Putamen (tissue), 1 donor: ENCODE measurements at places on chromosomes 5 and 9.

- DNase-seq, result no peak
Measured at GRCh38 chr5:179171816-179172745, 111.9 kb downstream of the ZNF354C start.

DNA sequence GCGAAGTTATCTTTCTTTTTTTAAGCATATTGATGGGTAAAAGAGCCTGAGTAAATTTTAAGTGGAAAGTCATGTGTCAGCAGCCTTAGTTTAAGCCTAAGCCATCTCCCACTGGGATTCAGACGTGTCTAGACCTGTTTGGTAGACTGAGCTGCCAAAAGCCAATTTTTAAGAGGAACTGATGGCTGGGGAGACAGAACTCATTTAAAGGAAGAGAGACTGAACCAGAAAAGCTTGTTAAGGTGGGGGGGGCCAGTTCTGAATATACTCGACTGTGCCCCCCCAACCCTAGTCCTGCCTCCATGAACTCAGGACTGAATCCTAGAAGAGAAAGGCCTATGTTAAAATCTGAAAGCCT lies 58.3 kb upstream of the PLPP1 start:
- DNase-seq, result no peak

GRCh38 chr5:159409801-159410200 lies 79.5 kb upstream of the IL12B start:
- no peak for DNase-seq

DNA sequence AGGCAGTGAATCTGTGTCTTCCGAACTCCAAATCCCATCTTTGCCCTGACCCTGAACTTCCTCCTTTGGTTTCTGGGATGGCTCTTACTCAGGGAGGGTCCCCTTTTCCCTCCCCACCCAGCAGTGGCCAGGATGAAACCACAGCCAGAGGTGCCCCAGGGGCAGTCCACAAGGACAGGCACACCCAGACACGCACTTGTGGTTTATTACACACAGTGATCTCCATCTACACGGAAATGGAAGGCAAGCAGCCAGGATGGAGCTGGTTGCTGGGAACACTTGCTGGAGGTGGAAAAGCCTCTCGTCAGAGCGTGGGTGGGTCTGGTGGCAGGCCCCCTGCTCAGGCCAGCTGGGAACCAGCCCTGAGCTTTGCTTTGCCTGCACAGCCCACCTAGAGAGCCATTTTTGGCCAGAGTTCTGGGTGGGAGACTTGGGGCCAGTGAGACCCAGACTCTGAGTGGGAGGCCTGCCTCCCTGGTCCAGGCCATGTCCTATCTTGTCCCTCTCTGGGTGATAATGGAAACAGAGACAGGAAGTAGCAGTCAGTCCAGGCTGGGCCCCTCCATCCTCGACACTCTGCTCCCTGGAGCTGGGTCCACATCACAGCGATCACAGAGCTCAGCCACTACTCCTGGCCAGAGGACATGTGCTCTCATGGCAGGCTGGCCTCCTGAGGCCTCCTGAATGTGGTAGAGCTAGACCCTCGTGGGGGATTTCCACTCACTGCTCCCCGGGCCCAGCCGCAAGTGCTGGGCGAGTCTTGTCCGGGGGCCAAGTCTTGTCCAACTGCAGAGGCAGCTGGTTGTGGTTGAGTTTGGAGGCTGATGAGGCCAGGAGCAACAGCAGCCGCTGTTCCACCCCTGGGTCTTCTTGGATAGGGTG lies 5.1 kb upstream of the PHYKPL start:
- no peak for DNase-seq

DNA sequence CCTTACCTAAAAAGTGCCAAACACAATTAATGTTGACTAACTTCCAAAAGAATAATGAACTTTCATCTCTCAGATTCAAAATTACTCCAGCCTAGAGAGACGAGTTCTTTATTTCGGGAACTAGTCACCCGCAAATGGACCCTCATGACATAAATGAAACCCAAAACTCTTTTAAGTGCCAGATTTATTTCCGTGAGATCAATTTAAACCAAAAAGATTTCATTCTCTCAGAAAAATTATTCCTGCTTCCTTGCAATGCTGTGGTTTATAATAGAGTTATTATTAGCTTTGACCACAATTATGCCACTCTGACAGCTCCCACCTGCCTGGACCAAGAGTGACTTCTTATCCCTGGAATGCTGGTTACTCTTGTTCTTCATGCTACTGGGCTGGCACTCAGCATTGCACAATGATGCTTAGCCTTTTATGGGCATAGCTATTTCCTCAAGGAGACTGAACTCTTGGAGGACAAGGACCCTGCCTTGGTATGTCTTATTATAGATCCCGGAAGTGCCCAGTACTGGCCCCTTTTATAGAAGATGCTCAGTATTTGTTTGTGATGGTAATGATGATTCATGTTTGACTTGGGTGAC lies 183.5 kb downstream of the SNX18 start:
- no peak for DNase-seq

DNA sequence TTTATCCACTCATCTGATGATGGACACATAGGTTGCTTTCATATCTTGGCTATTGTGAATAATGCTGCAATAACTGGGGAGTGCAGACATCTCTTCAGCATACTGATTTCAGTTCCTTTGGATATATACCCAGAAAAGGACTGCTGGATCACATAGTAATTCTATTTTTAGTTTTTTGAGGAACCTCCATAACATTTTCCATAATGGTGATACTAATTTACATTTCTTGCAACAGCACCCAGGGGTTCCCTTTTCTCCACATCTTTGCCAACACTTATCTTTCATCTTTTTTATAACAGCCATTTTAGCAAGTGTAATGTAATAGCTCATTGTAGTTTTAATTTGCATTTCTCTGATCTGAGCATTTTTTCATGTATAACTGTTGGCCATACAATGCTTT lies 34.1 kb upstream of the NR4A3 start:
- DNase-seq, result no peak

DNA sequence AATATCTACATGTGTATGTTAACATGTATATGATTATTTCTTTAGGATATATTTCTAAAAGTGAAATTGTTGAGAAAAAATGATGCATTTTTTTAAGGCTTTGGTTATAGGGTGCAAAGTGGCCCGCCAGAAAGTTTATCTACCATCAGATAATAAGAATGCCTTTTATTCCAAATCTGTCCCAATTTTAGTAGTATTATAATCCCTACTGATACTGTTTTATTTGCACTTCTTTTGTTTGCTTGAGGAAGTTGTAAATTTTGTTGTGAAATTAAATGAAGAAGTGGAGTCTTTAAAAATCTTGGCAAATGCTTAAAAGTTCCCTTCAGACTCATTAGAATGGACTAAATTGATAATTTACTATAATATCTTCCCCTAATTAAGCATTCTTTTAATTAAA lies 73.0 kb downstream of the NIPBL start:
- no peak for DNase-seq

GRCh38 chr5:166340039-166340438 lies 1951.4 kb upstream of the WWC1 start:
- DNase-seq, result no peak

GRCh38 chr9:116250891-116251290 lies 97.3 kb downstream of the PAPPA start:
- DNase-seq, result no peak

- no peak for DNase-seq
Measured at GRCh38 chr9:107455425-107456135, 34.0 kb downstream of the KLF4 start.

DNA sequence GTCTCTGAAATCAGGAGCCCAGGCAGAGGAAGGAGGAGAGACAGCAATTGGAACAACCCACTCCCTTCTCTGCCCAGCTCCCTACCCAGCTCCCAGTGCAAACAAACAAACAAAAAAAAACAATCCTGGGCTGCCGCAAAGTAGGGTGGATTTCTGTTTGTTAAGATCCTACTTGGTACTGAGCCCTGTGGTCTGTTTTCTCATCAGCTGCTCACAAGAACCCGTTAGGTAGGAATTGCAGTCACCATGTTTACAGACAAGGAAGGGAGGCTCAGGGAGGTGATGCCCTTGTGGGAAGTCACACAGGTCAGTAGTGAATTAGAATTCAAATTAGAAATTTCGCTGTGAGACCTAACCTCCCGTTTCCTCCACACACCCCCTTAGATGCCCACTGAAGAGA lies 128.8 kb upstream of the RAD23B start:
- no peak for DNase-seq

DNA sequence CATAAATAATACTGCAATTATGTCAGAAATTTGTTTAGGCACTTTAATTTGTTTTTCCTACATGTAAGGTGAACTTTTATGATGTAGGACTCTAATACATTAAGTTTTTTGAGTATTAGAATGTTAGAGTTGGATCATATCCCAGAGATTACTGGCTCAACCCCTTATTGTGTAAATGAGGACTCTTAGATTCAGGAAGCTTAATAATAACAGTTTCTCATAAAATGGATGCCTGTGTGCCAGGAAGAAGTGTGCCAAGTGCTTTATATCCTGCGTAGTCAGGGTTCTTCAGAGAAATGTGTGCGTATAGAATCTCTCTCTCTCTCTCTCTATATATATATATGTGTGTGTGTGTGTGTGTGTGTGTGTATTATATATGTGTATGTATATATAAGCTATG lies 388.5 kb downstream of the CAAP1 start:
- DNase-seq, result no peak

DNA sequence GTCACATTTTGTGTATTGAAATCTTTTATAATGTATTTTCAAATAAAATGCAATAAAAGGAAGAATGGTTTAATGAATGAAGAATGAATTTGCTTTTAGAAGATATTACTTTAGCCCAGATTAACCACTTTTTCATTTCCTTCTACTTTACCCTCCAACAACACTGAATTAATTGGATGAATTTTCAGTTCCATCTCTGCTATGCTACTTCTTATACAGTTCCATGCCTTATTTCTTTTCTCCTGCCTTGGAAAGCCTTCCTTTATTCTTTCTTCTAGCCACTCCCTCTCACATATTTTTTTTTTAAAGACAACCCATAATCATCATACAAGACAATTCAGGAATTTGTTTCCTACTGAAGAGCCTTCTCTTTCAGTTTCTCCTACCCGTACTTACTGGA lies 296.6 kb upstream of the TNC start:
- no peak for DNase-seq

DNA sequence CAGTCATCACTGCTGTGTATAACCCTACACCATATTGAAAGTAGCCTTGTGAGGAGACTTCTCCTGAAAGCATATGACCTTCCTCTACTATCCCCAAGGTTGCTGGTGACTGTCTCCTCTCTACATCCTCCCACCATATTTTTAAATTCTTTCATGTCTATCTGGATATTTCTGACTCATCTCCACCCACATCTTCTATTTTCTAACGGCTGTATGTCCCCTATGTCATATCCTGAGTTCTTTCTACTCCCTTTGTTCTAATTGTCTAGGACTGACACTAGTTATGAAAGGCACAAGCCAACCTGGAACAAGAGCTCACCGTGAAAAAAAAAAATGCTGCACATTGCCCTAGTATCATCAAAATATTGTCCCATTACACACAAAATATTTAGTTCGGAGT lies 218.3 kb upstream of the ZNF462 start:
- DNase-seq, result peak; percentile 56

- no peak for DNase-seq
Measured at GRCh38 chr5:509611-510185, 14.6 kb downstream of the SLC9A3 start.

DNA sequence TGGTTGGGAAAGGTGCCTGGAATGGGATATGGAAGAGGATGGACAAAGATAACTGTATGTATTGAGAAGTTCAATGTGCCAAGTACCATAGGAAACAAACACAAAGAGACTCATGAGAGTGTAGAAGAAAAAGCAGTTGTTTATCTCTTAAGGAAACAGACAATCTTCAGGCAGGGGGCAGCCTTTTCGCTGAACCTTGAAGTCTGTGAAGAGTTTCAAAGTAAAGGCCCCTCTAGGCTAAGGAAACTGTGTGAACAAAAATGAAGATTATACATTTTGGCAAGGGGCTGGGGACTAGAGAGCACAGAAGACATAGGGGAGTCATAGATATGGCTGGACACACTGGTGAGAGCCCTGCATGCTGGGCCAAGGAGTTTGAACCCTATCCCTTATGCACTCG lies 27.5 kb upstream of the FRMPD1 start:
- no peak for DNase-seq

DNA sequence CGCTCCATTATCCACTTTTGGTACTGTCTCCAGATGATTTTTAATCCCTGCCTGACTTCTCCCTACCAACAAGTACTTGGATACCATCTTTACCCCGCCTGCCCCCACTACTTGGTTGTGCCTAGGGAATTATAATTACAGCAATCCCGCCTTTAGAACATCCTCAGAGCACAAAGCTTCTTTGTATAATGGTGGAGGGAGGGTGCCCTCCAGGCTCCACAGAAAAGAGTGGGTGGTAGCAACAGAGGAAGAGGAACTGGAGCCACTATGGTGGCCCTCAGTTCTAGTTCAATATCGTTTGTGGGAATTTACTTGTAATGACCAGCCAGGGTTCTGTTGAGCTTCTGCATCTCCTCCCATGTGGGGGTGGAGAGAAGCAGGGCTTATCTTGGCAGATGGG lies 79.0 kb upstream of the RNF38 start:
- DNase-seq, result peak; percentile 67
